Effector memory CD8-positive, alpha-beta T cell (primary cell): ENCODE measurements at places on chromosomes 1 and 21.

DNA sequence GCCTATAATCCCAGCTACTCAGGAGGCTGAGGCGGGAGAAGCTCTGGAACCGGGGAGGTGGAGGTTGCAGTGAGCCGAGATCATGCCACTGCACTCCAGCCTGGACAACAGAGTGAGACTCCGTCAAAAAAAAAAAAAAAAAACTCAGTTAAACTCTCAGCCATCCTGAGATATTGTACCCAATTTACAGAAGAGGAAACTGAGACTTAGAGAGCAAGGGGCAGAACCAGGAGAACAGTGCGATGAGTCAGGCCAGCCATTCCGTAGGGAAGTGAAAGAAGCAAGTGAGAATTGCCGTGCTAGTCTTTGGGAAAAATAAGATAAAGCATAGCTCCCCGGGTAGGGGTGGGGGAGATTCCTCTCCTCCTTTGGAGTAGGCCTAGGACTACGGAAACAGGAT is 69.7 kb downstream of the SETD4 start:
- no peak for DNase-seq
- H3K4me3 ChIP-seq, result no peak overlapping the region
- H3K36me3 ChIP-seq, result no peaks in the 10 kb centered on the region

- no peak overlapping the region for H3K4me3 ChIP-seq
- H3K27me3 ChIP-seq, result peaks cover 43% of the 10 kb centered on the region
- no peak overlapping the region for H3K27ac ChIP-seq
- H3K36me3 ChIP-seq, result no peaks in the 10 kb centered on the region
Observed at GRCh38 chr1:201666645-201667044, 127.7 kb downstream of the NAV1 start.

GRCh38 chr1:155326631-155327037 is 5.9 kb downstream of the RUSC1 start:
- peaks cover 32% of the 10 kb centered on the region for H3K36me3 ChIP-seq
- no peaks in the 10 kb centered on the region for H3K27me3 ChIP-seq
- H3K27ac ChIP-seq, result peak overlapping the region; percentile 33
- DNase-seq, result no peak

- H3K36me3 ChIP-seq, result no peaks in the 10 kb centered on the region
- no peak overlapping the region for H3K4me3 ChIP-seq
- no peaks in the 10 kb centered on the region for H3K27me3 ChIP-seq
- H3K27ac ChIP-seq, result no peak overlapping the region
- no peak for DNase-seq
- no peaks in the 10 kb centered on the region for H3K4me1 ChIP-seq
Observed at GRCh38 chr1:59682396-59683080, 132.2 kb upstream of the HOOK1 start.

GRCh38 chr21:24259241-24259640 is 1348.0 kb downstream of the MRPL39 start:
- no peaks in the 10 kb centered on the region for H3K4me1 ChIP-seq
- H3K36me3 ChIP-seq, result no peaks in the 10 kb centered on the region
- no peak overlapping the region for H3K4me3 ChIP-seq
- H3K27ac ChIP-seq, result no peak overlapping the region
- DNase-seq, result no peak

DNA sequence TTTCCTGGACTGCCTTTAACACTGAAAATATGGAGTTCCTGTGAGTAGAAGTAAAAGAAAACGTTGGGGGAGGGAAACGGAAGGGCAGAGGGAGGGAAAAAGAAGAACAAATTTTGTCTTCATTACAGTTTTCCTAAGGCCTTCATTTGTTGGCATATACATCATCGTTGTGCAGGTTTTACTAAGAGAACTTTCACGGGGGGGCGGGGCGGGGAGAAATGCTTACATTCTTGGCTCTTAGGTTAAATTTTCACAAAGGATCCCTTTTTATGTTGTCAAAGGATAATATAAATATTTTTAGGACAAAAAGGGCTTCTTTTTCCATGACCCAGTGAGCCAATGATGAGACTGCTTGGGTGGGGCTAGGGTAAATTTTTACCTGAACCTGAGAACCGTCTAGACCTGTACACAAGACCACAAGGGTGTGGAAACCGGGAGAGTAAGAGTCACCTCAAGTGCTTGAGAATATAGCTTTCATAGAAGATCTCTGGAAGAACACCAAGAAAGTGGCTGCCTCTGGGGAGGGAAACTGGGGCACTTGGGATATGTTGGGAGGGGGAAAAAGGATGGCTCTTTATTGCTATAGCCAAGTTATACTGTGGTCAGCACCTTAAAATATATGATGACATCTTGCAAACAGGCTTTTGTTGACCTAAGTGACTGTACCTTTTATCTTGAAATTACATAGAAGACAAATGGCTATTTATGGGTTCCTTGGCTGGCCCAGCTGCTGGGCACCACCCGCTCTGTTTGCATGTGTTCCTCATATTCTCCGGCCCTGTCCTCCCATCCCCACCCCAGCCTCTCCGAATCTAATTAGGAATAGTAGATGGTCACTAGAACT is 2.0 kb upstream of the UTP25 start:
- peaks cover 9% of the 10 kb centered on the region for H3K36me3 ChIP-seq
- no peak overlapping the region for H3K4me3 ChIP-seq
- H3K27ac ChIP-seq, result no peak overlapping the region
- H3K4me1 ChIP-seq, result peaks cover 23% of the 10 kb centered on the region

GRCh38 chr1:16078925-16079656 is 5.6 kb upstream of the FAM131C start:
- H3K27ac ChIP-seq, result peak overlapping the region; percentile 76
- H3K4me3 ChIP-seq, result peak overlapping the region; percentile 84
- peaks cover 4% of the 10 kb centered on the region for H3K36me3 ChIP-seq
- peaks cover 7% of the 10 kb centered on the region for H3K27me3 ChIP-seq
- peaks cover 10% of the 10 kb centered on the region for H3K4me1 ChIP-seq
- peak; percentile 84 for DNase-seq

GRCh38 chr1:223482766-223483165 is 89.6 kb downstream of the CCDC185 start:
- peaks cover 3% of the 10 kb centered on the region for H3K4me1 ChIP-seq
- no peak overlapping the region for H3K27ac ChIP-seq
- H3K36me3 ChIP-seq, result no peaks in the 10 kb centered on the region
- DNase-seq, result no peak
- H3K27me3 ChIP-seq, result peaks cover 37% of the 10 kb centered on the region
- H3K4me3 ChIP-seq, result no peak overlapping the region

DNA sequence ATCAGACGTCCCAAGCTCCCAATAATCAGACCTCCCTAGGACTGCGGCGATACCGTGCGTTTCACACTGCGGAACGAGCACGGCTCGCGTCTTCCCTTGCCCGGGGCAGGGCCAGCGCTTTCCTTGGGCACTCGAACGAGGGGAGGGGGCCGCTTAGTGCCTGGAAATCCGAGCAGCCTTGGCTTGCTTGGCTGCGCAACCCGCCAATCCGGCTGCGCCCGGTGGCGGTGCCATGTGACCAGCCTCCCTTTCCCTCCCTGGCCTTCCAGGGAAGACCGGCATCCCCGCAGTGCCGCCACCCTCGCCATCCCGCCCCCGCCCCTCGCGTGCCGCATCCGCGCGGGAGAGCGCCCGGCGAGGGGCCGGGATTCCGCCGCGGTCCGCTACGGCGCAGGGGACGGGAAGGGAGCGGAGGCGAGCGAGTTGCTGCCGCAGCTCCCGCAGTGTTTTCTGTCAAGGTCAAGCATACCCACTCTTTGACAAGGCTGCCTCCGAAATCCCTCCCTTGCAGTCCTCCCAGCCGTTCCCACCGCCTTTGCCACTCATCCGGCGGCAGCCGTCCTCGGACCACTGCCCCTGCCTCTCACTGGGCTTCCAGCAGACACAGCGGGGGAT is 8.3 kb upstream of the RNF19B start:
- peaks cover 5% of the 10 kb centered on the region for H3K4me1 ChIP-seq
- peaks cover 30% of the 10 kb centered on the region for H3K27me3 ChIP-seq
- H3K36me3 ChIP-seq, result peaks cover 3% of the 10 kb centered on the region

- H3K27ac ChIP-seq, result no peak overlapping the region
- no peak overlapping the region for H3K4me3 ChIP-seq
- H3K4me1 ChIP-seq, result peaks cover 2% of the 10 kb centered on the region
- peaks cover 16% of the 10 kb centered on the region for H3K27me3 ChIP-seq
Observed at GRCh38 chr1:117598489-117598888, 7.4 kb upstream of the TENT5C start.

DNA sequence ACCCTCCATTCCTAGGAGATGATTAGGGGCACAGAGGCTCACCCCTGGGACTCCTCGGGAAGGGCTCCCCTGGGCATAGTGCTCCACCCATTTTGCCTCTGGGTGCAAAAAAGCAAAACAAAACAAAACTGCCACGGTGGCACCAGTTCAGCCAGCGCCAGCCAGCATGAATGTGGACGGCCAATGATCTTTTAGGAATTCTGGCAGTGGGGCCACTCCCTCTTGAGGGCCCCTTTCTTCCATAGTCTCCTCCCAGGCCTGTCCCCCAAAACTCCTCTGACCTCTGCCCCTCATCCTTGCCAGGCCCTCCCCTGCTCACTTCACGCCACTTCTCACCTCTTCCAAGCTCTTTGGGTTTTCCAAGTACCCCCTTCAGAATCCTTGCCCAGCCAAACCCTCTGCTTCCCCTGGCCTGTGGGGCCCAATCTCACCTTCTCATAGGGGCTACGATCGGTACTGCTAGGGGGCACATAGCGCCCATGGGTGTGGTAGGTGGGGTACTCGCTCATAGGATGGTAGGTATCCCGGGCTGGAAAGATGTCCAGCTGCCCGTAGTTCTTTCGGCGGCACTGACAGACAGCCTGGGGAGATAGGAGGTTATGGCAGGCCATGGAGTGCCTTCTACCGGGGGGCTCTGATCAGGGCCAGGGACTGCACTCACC is 13.3 kb downstream of the TRIM46 start:
- H3K27ac ChIP-seq, result no peak overlapping the region
- H3K27me3 ChIP-seq, result no peaks in the 10 kb centered on the region
- H3K4me1 ChIP-seq, result peaks cover 2% of the 10 kb centered on the region
- no peak for DNase-seq
- no peak overlapping the region for H3K4me3 ChIP-seq

DNA sequence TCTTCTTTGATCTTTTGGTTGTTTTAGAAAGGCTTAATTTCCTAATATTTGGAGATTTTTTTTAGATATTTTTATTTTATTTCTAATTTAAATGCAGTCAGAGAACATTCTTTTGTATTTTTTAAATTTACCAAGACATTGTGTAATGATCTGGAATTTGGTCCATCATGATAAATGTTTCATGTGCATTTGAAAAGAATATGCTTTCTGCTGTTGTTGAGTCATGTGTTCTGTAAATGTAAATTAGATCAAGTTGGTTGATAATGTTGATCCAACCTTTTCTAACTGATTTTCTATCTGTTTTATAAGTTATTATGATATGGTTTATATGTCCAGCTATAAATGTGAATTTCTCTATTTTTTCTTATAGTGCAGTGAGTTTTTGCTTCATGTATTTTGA is 19.8 kb downstream of the UTS2 start:
- H3K36me3 ChIP-seq, result peaks cover 46% of the 10 kb centered on the region
- no peaks in the 10 kb centered on the region for H3K27me3 ChIP-seq
- H3K4me3 ChIP-seq, result no peak overlapping the region
- no peaks in the 10 kb centered on the region for H3K4me1 ChIP-seq
- H3K27ac ChIP-seq, result no peak overlapping the region

- no peaks in the 10 kb centered on the region for H3K4me1 ChIP-seq
- H3K27ac ChIP-seq, result no peak overlapping the region
- H3K4me3 ChIP-seq, result no peak overlapping the region
- H3K36me3 ChIP-seq, result no peaks in the 10 kb centered on the region
Observed at GRCh38 chr1:205416322-205416721, 5.5 kb downstream of the LEMD1 start.

DNA sequence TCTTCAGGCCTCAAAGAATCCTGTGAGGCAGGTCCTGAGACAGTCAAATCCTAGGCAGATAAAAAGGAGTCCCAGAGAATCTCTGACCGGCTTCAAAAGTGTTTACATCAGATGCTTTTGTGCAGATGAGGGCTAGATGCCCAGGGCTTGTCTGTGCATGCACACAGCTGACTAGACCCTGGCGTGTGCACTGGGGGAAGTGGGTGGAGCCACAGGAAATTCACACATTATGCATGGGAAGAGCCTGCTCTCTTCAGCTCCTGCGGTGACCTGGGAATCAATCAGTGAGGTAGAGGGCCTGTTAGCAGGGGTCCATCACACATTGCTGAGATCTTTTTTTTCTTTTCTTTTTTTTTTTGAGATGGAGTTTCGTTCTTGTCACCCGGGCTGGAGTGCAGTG is 36.6 kb upstream of the NHLH2 start:
- no peak for DNase-seq
- no peaks in the 10 kb centered on the region for H3K36me3 ChIP-seq

GRCh38 chr1:157151073-157151472 is 12.9 kb upstream of the ETV3 start:
- H3K36me3 ChIP-seq, result peaks cover 3% of the 10 kb centered on the region
- no peak overlapping the region for H3K27ac ChIP-seq
- no peak for DNase-seq

DNA sequence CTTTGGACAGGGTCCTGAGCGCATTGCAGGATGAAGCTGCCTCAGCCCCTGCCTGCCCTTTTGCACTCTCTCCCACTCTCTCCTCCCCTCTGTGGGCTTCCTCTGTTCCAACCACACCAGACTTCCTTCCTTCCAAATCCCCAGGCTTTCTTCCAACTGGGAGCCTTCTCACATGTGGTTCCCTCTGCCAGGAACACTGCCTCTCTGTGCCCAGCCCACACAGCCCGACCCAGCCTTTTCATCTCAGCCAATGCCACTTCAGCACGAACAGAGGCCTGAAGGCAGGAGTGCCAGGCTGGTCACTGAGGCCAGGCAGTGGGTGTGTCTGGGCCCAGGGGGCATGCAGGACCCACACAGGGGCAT is 5.9 kb downstream of the SELENON start:
- peaks cover 18% of the 10 kb centered on the region for H3K4me1 ChIP-seq
- H3K36me3 ChIP-seq, result peaks cover 6% of the 10 kb centered on the region
- no peak for DNase-seq
- H3K4me3 ChIP-seq, result no peak overlapping the region

DNA sequence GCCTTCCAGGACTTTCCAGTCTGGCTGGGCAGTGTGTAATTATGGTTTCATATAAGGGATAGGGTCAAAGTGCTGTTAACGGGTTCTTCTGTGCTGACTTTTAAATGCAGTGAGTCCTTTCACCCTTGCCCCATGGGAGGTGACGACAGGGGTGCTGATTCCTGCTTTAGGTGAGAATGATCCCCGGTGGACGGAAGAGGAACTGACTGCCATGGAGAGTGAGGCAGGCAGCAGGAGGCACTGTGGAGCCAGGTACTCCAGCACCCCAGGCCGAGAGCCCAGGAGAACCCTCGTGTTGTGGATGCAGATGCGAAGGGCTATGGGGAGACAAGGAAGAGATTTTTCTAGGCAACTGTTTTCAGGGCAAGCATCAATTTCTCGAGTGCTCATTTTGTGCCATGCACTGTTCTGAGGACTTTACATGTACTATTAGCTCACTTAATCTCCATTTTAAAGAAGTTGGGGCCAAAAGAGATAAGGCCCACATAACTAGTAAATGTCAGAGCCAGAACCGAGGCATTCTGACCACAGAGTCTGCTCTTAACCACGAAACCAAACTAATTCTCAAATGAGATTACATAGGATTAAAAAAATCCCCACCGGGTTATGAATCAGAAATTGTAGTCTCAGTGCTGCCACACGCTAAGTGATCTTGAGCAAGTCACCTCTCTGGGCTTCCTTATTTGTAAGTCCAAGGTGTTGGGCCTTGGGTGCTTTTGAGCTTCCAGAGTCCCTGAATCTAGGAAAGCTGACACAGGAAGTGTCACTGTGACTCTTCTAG is 28.2 kb downstream of the STPG1 start:
- peak; percentile 9 for DNase-seq
- H3K36me3 ChIP-seq, result peaks cover 3% of the 10 kb centered on the region
- no peaks in the 10 kb centered on the region for H3K27me3 ChIP-seq
- H3K4me1 ChIP-seq, result peaks cover 23% of the 10 kb centered on the region
- no peak overlapping the region for H3K4me3 ChIP-seq

- no peaks in the 10 kb centered on the region for H3K27me3 ChIP-seq
- no peak overlapping the region for H3K27ac ChIP-seq
- H3K4me1 ChIP-seq, result no peaks in the 10 kb centered on the region
- H3K4me3 ChIP-seq, result no peak overlapping the region
Observed at GRCh38 chr1:238950784-238951183, 435.6 kb upstream of the CHRM3 start.
